ENCODE measurements at places on chromosomes 6 and 20.

DNA sequence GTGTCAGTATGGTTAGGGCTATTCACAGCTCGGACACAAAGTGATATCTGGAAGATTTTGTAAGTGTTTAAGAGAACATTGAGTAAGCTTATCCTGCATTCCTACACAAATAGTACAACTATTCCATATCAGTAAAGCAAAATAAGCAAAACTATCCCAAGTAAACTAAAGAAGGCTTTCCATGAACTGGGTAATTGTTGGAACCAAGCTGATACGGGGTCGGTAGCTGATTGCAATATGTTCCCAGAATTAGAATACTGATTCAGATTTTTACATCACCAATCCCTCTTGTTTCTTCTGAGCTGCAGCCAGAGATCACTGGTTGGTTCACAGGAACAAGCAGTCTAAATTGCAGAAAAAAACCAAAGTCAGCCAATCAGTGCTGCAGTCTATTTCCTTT is 54.1 kb downstream of the CDS2 start:
- DNase-seq: no peak

DNA sequence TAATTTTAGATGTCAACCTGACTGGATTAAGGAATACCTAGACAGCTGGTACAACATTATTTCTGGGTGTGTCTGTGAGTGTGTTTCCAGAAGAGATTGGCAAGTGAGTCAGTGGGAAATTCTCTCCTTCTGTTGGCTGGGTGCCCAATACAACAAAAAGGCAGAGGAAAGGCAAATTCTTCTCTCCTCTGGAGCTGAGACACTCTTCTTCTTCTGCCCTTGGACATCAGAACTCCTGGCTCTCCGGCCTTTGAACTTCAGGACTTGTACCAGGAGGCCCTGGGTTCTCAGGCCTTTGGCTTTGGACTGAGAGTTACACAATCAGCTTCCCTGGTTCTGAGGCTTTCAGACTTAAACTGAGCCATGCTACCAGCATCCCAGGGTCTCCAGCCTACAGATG is 7.8 kb upstream of the BTN3A1 start:
- no peak for DNase-seq

DNA sequence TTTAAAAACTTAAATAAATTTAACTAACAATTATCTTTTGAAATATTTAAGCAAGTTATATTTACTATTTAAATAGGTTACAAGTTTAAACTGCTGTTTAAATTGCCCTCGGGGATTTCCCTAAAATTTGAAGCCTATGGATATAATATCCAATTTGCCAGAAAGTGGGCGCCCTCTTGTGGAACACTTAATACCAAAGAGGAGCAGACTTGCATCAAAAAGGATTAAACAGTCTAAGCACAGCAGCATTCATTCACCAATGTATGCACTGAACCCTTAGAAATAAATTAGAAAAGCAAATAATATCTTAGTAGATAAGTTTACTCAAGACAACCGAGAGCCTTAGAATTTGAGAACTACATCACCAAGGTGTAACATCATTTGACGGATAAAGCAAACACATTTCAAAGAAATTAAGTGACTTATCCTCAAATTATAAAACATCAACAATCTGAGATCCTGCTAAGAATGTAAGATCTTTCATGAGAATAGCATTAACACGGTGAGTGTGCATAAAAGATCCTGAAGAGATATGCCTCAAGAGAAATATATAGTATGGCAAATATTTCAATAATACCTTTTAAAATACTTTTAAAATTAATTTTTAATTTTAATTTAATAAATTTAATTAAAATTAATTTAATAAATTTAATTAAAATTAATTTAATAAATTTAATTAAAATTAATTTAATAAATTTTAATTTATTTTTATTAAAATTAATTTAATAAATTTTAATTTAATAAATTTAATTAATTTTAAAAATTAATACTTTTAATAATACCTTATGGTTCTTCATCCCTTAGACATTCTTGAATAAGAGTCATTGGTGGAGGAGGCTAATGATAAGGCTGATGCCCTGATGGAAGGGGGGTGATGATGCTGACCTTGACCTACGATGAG is 11.5 kb upstream of the MEP1A start:
- peak; percentile 62 for DNase-seq

GRCh38 chr6:125939026-125939425 is 17.5 kb upstream of the HINT3 start:
- no peak for DNase-seq

DNA sequence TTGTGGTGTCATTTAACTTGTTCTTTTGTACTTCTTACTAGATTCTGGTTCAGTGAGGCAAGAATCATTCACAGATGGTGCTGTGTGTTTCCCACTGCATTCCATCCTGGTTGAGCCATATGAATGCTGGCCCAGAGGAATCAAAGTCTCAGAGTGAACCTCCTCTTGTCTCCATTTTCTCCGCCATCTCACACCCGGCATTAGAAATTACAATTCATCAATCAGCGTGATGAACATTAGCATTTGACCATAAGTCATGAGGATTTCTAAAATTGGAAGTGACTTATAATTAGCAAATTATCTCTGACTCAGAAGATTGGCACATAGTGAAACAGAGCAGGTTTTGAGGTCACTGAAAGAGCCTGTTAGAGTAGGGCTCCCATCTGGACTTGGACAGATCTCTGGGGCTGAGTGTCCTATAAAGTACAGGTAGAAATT is 25.2 kb downstream of the TNFAIP3 start:
- no peak for DNase-seq
